ENCODE measurements at places on chromosomes 1 and 21.

DNA sequence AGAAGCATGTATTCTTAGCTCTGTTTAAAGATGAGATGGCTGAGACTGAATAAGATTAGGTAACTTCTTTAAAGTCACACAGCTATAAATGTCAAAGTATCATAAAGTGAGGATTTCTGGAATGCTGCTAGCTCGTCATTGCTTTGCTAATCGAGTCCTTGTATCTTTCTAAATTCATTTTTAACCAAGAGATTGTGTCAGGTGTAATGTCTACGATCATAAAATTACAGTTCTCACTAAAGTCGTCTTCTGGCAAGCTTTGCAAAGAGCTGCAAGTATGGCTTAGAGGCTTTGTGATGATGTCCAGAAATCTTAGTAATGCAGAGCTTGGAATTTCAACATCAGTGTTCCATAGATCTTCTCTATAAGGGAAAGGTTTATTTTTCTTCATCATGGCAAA, 569.8 kb downstream of the LMO4 start:
- H3K36me3 ChIP-seq, result no peaks in the 10 kb centered on the region
- DNase-seq, result no peak
- no peak overlapping the region for H3K27ac ChIP-seq
- H3K4me1 ChIP-seq, result no peaks in the 10 kb centered on the region
- H3K27me3 ChIP-seq, result no peaks in the 10 kb centered on the region

GRCh38 chr21:24093032-24093431, 1514.2 kb downstream of the MRPL39 start:
- H3K4me1 ChIP-seq, result no peaks in the 10 kb centered on the region
- no peaks in the 10 kb centered on the region for H3K27me3 ChIP-seq
- H3K4me3 ChIP-seq, result no peak overlapping the region
- H3K27ac ChIP-seq, result no peak overlapping the region

DNA sequence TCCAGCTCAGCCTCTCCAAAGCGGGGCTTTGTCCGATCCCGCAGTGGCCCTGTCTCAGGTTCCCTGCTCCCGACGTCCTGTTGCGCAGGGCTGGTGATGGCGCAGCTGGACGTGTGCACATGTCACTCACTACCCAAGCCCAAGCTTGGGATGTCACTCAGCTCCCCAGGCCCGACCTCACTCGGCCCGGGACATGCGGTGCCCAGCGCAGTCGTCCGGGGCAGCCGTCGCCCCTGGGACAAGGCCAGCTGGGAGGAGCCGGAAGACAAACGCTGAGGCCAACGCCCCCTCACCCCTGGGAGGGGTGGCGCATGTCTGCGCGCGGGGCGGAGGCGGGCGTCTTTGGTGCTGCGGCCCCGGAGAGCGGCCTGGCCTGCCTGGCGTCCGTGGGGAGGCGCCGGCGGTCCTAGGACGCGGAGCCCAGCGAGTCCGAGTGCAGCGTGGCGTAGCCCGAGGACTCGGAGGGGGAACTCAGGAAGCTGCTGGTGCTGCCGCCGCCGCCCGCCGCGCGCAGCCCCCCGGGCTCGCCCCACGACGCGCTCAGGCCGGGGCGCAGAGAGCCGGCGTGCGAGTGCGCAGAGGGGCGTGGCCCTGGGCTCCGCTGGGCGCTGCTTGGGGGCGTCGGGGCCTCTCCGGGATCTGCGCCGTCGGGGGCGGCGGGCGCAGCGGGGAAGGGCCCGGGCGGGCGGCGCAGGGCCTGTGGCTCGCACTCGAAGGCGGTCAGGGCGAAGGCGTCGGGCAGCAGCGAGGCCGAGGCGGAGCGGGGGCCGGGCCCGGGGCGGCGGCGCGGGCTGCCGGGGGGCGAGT, 5.2 kb downstream of the HES3 start:
- H3K36me3 ChIP-seq, result no peaks in the 10 kb centered on the region
- no peak overlapping the region for H3K4me3 ChIP-seq
- peaks cover 18% of the 10 kb centered on the region for H3K27me3 ChIP-seq
- H3K27ac ChIP-seq, result no peak overlapping the region
- H3K4me1 ChIP-seq, result peaks cover 7% of the 10 kb centered on the region

DNA sequence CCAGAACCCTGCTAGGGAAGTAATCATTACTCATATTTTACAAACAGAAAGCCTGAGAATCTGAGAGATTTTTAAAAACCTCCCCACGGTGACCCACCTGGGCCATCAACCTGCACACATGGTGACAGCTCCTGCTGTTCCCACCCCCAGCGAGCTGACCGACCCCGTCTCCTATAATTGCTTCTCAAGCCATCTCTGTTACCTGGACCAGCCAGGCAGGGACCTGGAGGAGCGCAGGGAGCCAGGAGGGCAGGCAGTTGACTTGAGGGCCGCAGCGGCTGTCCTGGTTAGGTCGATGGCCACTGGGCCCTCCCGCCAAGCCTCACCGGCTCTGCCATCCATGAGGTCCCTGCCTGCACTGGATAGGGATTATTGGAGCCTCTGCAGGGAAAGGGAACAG, 7.7 kb downstream of the TFF2 start:
- peaks cover 13% of the 10 kb centered on the region for H3K36me3 ChIP-seq
- no peaks in the 10 kb centered on the region for H3K27me3 ChIP-seq
- no peaks in the 10 kb centered on the region for H3K4me1 ChIP-seq
- no peak overlapping the region for H3K4me3 ChIP-seq
- H3K27ac ChIP-seq, result no peak overlapping the region
- no peak for DNase-seq

GRCh38 chr1:238343852-238344251, 453.1 kb upstream of the ZP4 start:
- no peak overlapping the region for H3K27ac ChIP-seq
- H3K4me3 ChIP-seq, result no peak overlapping the region
- DNase-seq, result no peak
- no peaks in the 10 kb centered on the region for H3K27me3 ChIP-seq
- H3K4me1 ChIP-seq, result peaks cover 37% of the 10 kb centered on the region

DNA sequence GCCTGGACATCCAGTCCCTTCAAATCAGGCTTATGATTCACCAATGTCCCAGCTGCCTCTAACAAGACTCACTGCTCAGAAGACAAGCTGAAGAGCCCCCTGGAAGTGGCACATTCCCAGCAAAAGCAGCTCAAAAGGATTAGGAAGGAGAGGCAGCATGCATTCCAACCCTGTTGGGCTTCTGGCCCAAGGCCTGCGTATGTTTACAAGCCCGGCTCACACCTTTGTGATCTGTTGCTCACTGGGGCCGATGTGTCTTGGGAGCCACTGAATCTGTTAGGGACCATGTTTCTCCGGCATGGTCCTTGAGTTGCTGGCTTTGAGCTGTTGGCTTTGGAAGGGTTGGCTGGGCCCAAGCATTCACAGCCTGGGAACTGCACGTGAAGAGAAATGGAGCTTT, 81.2 kb upstream of the C1orf174 start:
- H3K27ac ChIP-seq, result no peak overlapping the region
- no peaks in the 10 kb centered on the region for H3K4me1 ChIP-seq
- H3K27me3 ChIP-seq, result 0 out of 2 replicates have a peak, but pooled peaks cover 4% of the 10 kb centered on the region
- H3K36me3 ChIP-seq, result peaks cover 5% of the 10 kb centered on the region

DNA sequence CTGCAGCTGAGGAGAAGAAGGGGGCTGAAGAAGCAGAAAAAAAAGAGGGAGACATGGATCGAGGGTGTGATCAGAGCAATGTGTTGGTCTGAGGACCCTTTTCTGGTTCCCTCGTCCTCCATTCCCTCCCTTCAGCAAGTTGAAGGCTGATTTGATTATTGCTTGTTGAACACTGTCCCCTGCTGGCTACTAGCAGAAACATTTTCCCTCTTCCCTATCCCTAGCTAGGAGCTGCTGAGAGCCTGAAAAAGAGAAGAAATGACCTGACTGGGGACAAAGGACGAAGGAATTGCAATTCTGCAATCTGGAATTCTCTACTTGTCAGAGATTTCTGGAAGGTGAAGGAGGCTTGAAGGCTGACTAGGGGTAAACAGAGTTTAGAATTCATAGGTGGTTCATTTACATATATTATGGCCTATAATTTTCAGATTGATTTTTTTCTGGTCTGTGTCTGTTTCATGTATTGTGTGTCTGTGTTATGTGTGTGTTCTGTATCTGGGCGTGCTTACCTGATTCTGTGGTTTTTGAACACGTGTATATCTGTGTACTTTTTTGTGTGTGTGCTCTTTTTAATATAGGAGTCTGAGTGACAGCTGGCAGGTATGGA, 9.8 kb downstream of the NHLH1 start:
- peak; percentile 52 for DNase-seq
- peaks cover 11% of the 10 kb centered on the region for H3K27me3 ChIP-seq
- H3K4me1 ChIP-seq, result peaks cover 31% of the 10 kb centered on the region
- H3K27ac ChIP-seq, result no peak overlapping the region
- H3K36me3 ChIP-seq, result no peaks in the 10 kb centered on the region

DNA sequence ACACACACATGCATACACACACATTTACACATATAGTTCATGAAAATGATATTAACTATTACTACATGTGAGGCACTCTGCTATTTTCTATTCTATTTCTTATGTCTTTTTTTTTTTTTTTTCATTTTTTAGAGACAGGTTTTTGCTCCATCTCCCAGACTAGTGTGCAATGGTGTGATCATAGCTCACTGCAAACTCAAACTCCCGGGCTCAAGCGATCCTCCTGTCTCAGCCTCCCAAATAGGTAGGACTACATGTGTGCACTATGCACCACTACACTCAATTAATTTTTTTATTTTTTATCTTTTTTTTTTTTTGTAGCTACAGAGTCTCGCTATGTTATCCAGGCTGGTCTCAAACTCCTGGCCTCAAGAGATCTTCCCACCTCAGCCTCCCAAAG, 48.8 kb upstream of the RAB4A start:
- H3K27me3 ChIP-seq, result peaks cover 2% of the 10 kb centered on the region
- H3K36me3 ChIP-seq, result no peaks in the 10 kb centered on the region
- H3K4me1 ChIP-seq, result no peaks in the 10 kb centered on the region
- H3K4me3 ChIP-seq, result no peak overlapping the region
- H3K27ac ChIP-seq, result no peak overlapping the region

- peak overlapping the region; percentile 85 for H3K4me3 ChIP-seq
- DNase-seq, result no peak
- H3K36me3 ChIP-seq, result no peaks in the 10 kb centered on the region
- peaks cover 2% of the 10 kb centered on the region for H3K27me3 ChIP-seq
Observed at GRCh38 chr21:36478941-36479340, 981 bp downstream of the CLDN14 start.

GRCh38 chr1:35656148-35656862, 15.0 kb upstream of the PSMB2 start:
- no peak overlapping the region for H3K4me3 ChIP-seq
- H3K36me3 ChIP-seq, result no peaks in the 10 kb centered on the region
- H3K27ac ChIP-seq, result peak overlapping the region; percentile 54
- DNase-seq, result peak; percentile 61

GRCh38 chr1:31647106-31647505, 2.4 kb upstream of the PEF1 start:
- DNase-seq, result peak; percentile 61
- H3K27ac ChIP-seq, result peak overlapping the region; percentile 100
- H3K4me3 ChIP-seq, result peak overlapping the region; percentile 97
- no peaks in the 10 kb centered on the region for H3K36me3 ChIP-seq
- peaks cover 3% of the 10 kb centered on the region for H3K27me3 ChIP-seq

DNA sequence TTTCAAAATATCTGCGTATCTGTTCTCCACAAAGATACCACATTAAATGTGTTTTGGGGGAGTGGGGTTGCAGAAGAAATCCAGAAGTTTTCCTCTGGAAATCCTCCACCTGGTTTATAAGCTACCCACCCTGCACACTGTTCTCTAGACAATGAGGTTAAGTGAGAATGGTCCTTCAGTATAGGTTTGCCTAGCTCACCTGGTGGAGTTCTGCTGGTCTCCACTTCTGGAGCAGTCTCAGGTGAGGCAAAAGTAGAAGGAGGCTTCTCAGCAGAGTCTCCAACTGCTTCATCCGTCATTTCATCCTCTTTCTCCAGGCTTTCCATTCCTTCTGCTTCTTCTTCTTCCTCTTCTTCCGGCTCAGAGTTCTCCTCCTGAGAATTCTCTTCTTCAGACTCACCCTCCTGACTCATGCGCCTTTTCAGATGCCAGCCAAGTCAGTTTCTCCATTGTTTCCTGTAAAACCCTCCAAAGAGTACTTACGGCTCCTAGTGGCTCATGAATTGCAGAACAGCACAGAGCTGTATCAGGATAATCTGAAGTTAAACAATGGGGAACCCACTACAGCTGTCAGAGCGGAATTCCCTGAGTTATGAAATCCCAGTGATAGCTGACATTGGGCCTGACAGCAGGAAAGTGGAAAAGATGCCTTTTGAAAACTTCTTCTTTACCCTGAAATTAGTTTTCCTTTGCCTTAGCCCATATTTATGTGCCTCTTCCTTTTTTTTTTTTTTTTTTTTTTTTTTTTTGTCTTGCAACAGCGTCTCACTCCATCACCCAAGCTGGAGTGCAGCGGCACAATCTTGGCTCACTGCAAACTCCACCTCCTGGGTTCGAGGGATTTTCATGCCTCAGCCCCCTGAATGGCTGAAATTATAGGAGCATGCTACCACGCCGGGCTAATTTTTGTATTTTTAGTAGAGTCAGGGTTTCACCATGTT, 38.5 kb downstream of the MSTO1 start:
- peaks cover 21% of the 10 kb centered on the region for H3K36me3 ChIP-seq
- peak overlapping the region; percentile 94 for H3K4me3 ChIP-seq
- H3K27ac ChIP-seq, result peak overlapping the region; percentile 92
- H3K27me3 ChIP-seq, result no peaks in the 10 kb centered on the region
- peaks cover 56% of the 10 kb centered on the region for H3K4me1 ChIP-seq

DNA sequence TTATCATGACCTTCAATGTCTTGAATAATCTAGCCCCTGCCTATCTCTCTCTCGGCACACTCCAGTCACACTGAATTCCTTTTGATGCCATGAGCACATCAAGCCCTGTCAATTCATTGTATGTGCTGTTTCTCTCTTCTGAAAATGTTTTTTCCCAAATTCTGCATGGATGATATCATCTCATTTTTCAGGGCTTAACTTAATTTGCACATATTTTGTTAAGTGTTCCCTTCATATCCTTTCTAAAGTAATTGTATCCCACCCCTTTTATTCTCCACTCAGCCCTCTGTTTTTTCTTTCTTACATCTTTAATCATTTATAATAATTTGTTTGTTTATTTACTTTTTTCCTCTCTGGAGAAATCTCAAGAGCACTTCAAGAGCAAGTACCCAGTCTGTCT, 149.9 kb downstream of the ZNF326 start:
- no peaks in the 10 kb centered on the region for H3K4me1 ChIP-seq
- no peaks in the 10 kb centered on the region for H3K27me3 ChIP-seq
- H3K36me3 ChIP-seq, result no peaks in the 10 kb centered on the region
- H3K4me3 ChIP-seq, result no peak overlapping the region
- no peak overlapping the region for H3K27ac ChIP-seq

DNA sequence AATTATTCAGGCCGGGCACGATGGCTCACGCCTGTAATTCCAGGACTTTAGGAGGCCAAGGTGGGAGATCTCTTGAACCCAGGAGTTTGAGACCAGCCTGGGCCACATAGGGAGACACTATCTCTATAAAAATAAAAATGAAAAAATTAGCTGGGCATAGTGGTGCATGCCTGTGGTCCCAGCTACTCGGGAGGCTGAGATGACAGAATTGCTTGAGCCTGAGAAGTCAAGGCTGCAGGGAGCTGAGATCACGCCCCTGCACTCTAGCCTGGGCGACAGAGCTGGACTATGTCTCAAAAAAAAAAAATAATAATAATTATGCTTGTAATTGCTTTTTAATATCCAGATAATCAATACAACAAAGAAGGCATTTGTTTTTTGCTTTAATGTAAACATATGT, 91.3 kb downstream of the RIPK4 start:
- H3K36me3 ChIP-seq, result no peaks in the 10 kb centered on the region
- H3K27ac ChIP-seq, result no peak overlapping the region
- H3K27me3 ChIP-seq, result peaks cover 14% of the 10 kb centered on the region
- H3K4me3 ChIP-seq, result no peak overlapping the region
- H3K4me1 ChIP-seq, result peaks cover 29% of the 10 kb centered on the region

All from HFFc6 (cell line).